Stimulated activated CD8-positive, alpha-beta memory T cell treated with anti-CD3 and anti-CD28 coated beads, Interleukin-4, amount 100 ng/mL, for 4 hours (primary cell): ENCODE measurements at places on chromosomes 13 and 19.

DNA sequence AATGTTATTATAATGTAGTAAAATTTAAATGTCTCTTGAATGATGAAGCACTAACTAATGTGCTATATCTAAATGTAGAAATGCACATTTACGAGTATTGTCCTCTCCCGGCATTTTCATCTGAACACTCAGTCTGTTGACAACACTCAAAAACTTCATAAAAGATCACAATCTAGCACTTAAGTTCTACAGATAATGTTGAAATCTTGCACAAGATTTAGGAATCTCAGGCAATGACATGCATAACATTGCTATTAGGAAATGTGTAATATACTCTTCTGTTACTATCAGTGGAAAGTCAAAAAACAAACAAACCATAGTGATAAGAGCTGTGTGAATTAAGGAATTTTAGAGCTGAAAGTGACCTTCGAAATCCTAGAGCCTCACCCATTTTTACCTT lies 37.5 kb upstream of the XPO4 start:
- DNase-seq, result no peak

DNA sequence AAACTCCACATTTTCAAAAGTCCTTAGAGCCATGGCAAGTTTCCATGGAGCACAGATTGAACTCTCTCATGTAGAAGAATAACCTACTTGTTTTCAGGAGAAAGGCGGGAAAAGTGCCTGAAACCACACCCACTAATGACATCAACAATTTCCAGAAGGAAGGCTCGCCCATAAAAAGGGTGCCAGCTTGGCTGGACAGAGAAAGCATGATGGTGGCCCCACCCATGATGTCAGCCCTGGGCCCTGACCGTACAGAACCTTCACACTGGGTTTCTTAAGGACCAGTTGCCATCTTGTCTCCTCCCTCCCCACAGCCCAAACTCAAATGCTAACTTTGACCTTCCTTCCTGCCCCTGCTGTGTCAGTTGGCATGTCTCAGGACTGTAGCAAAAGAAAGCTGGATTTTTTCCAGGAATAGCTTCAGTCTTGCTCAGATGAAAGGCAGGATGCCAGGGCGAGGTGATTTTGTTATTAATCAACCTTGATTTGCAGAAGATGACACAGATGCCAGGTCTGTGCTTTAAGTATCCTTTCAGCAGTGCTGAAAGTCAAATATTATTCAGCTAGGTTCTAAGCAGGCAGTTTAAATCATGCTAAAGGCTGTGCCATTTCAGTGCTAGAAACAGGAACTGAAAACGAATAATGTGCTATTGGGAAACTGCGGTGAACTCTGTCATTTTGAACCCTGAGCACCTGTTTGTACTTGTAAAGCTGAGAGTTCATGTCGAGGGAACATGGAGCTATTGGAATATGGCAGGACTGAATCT lies 89.5 kb upstream of the RFC3 start:
- DNase-seq, result no peak

DNA sequence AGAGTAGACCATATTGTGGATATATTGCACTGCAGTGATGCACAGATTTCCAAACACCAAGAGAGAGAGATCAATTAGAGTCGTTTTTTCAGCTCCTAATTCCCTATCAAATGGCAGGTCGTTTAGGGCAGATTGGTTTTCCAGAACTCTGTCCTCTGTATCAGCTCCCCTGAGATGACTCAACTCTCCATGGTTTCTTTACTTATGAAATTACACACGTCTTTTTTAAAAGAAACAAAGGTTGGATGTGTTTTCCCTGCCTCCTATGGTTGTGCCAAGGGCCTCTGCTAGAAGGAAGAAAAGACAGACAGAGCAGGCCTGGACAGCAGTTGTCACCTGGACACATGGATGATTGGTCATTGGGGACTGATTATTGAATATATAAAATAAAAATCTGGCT lies 478.1 kb upstream of the NBEA start:
- no peak for DNase-seq

DNA sequence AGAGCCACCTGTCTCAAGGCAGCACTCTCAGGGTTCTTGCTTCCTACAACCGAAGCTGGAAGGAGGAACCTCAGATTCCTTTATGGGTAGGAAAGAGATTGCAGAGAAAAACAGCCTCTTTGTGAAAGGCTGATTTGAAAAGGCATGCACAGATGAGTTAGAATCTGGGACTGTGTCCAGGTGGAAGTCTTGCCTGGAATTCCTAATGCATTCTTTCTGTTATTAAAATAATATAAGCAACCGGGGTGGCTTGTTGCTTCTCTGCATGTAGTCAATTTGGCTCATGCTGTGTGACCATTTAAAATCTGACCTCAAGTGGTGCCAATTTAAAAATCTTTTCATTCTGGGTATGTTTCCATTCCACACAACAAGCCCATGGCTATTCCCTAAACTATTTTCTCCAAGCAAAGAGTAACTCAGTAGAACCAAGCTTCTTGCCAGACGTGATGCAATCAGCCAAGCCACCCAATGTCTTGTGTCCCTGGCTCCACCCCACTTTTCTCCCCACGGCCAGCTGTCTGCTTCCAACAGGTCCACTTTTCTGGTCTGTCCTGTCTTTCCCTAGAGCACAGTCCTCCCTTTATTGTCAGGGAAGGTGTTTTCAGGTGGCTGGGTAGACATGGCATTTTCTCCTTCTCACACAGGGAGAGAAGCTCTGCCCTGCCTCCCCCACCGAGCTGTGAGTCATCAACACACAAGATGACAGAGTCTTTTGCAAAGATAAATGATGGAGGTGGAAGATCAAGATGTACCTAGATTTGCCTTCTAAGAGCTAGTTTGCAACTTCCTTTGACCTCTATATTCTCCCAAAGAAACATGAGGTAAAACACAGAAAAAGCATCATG lies 394.3 kb downstream of the FOXO1 start:
- peak; percentile 32 for DNase-seq

DNA sequence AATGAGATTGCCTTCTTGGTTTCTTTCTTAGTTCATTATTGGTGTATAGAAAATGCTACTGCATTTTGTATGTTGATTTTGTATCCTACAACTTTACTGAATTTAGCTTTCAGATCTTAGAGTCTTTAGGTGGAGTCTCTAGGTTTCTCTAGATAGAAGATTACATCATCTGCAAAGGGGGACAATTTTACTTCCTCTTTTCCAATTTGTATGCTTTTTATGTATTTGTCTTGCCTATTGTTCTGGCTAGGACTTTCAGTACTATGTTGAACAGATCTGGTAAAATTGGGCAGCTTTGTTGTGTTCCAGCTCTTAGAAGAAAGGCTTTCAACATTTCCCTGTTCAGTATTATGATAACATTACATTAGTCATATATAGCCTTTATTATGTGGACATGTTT lies 101.0 kb upstream of the SPRY2 start:
- no peak for DNase-seq
